ENCODE measurements at places on chromosomes 7 and 10.

- DNase-seq: no peak
- no peaks in the 10 kb centered on the region for H3K36me3 ChIP-seq
- no peak overlapping the region for H3K27ac ChIP-seq
- H3K4me1 ChIP-seq: no peaks in the 10 kb centered on the region
- H3K4me3 ChIP-seq: no peak overlapping the region
Observed at GRCh38 chr10:77844713-77845445, 81.7 kb downstream of the DLG5 start.

DNA sequence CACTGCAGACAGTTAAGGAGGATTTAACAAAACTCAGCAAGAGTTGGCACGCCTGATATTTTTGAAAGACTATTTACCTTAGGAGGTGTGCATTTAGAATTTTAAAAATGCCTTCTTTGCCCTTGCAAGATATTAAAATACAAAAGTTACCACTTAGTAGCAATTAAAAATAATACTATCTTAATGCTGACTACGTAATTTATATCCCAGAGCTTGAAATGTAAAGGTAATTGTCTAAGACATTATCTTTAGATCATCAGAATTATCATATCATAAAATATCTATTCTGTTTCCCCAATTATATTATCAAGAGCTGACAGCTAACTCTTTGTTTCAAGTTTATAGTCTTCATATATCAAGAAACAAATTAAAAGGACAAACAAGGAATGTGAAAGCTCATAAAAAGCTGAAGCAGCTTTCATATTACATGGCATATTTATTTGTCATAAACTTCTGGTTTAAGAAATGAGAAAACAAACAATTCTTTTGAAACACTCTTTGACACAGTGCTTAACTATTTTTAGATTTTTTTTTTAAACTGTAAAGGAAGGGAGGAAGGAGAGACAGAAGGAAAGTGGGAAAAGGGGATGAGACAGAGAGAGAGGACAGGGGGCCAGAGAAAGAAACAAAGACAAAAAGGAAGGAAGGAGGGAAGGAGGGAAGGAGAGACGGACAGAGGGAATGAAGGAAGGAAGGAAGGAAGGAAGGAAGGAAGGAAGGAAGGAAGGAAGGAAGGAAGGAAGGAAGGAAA, 73.5 kb downstream of the RTKN2 start:
- no peak overlapping the region for H3K4me3 ChIP-seq
- H3K4me1 ChIP-seq: no peaks in the 10 kb centered on the region
- H3K36me3 ChIP-seq: no peaks in the 10 kb centered on the region
- H3K27ac ChIP-seq: no peak overlapping the region
- no peaks in the 10 kb centered on the region for H3K27me3 ChIP-seq
- no peak for DNase-seq

DNA sequence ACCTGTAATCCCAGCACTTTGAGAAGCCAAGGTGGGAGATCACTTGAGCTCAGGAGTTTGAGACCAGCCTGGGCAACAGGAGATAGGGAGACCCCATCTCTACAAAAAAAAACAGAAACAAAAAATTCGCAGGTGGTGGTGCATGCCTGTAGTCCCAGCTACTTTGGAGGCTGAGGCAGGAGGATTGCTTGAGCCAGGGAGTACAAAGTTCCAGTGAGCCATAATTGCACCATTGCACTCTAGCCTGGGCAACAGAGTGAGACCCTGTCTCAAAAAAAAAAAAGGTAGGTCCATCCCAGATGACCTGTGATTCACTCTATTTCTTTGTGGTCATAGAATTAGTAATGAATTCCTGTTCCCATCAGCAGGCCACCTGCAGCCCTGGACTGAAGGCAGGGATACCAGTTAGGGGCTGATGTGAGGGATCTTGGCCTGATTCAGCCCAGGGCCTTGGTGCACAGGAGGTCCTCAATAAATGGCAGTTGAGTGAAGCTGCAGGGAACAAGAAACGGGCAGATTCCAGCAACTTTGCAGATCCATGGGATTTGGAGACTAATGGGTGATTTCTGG, at the start of gene MYH16:
MYH16 (plus strand) TSS at position 364 of the 570 bp plus-strand sequence.
- no peaks in the 10 kb centered on the region for H3K36me3 ChIP-seq
- H3K27me3 ChIP-seq: no peaks in the 10 kb centered on the region
- no peak within 1 kb of the TSS for H3K27ac ChIP-seq
- no peak for DNase-seq
- no peaks in the 10 kb centered on the region for H3K4me1 ChIP-seq
- H3K4me3 ChIP-seq: no peak within 1 kb of the TSS

DNA sequence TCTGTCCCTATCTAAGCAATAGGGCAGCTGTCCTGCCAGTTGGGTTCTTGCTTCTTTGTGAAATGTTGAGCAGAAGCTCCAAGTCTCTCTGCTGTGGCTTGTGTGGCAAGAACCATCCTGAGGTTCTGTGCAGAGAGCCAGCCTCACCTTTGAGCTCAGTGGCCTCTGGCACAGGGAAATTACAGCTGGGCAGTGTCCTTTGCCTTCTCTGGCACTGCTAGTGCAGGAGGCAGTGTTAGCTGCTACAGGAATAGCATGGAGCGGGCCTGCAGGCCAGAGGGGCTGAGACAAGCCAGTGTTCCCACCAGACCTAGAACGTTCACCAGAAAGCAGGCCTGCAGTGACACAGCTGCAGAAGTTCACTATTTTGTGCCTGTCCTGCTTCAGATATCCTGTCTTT, 1.8 kb downstream of the PRXL2A start:
- H3K27ac ChIP-seq: peak overlapping the region; percentile 48
- H3K27me3 ChIP-seq: no peaks in the 10 kb centered on the region
- peaks cover 9% of the 10 kb centered on the region for H3K4me1 ChIP-seq
- no peak overlapping the region for H3K4me3 ChIP-seq
- DNase-seq: peak; percentile 61
- H3K36me3 ChIP-seq: no peaks in the 10 kb centered on the region

DNA sequence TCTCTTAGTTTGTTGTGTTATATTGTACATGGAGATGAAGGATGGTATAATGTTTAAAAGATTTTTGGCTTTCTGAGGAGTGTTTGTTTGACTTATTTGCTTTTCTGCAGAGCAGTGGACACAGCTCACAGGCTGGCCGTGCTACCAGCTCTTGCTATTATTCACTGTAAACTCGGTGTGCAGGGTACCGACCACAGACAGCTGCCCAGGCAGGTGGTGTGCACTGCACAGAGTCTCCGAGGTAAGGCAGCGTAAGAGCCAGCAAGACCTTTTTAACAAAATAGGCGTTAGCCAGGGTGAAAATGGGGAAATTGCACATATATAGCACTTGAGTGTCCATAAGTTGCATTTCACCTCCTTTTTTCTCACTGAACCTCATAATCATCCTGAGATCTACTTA, 438.0 kb downstream of the CNTNAP2 start:
- H3K27me3 ChIP-seq: no peaks in the 10 kb centered on the region
- H3K27ac ChIP-seq: no peak overlapping the region
- no peaks in the 10 kb centered on the region for H3K4me1 ChIP-seq
- DNase-seq: no peak
- H3K36me3 ChIP-seq: no peaks in the 10 kb centered on the region

DNA sequence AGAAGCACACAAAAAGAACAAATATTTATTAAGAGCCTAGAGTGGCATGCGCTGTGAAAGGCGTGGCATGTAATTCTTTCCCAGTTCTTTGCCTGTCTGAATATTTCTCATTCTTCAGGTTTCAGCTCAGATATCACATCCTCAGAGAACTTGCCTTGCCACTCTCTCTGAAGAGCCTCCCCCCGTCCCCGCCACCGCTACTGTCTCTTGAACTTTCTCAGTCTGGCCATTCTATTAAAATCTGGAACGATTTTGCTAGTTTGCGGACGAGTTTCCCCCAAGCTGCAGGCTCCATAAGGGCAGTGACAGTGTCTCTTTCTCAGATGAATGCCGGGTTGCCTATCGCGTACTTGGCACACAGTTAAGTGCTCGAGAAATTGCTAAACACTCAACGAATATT, 787 bp upstream of the PLEKHA1 start:
- DNase-seq: no peak
- no peaks in the 10 kb centered on the region for H3K36me3 ChIP-seq
- H3K4me3 ChIP-seq: peak overlapping the region; percentile 84
- H3K27ac ChIP-seq: peak overlapping the region; percentile 79

DNA sequence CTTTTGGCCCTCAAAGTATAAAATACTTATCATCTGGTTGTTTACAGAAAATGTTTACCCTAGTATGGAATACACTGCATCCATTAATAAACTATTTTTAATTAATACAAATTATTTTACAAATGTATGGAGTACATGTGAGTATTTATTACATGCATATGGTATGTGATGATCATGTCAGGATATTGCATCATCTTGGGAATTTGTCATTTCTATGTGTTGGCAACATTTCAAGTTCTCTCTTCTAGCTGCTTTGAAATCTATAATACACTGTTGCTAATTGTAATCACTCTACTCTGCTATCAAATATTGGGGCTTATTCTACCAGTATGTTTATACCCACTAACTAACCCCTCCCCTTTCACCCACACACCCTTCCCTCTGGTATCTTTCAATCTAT, 103.9 kb upstream of the THSD7A start:
- H3K4me1 ChIP-seq: no peaks in the 10 kb centered on the region
- no peak overlapping the region for H3K4me3 ChIP-seq
- no peak overlapping the region for H3K27ac ChIP-seq
- H3K27me3 ChIP-seq: no peaks in the 10 kb centered on the region

DNA sequence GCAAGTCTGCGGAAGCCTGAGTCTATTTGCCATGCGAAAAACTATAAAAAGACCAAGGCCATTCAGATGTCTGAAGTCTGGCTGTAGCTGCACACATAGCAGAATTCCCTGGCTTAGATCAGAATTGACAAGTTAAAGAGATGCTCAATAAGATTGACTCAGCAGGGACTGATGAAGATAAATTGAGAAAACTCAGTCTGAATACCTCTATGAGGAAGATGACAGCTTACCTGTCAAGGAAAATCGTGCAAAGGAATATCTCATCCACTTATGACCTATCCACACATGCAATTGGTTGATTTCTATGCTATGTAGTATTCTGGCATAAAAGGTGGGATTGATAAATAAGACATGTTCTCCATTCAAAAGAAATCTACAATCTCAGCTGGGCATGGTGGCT, 288.6 kb downstream of the BAMBI start:
- no peak overlapping the region for H3K4me3 ChIP-seq
- H3K27me3 ChIP-seq: no peaks in the 10 kb centered on the region
- no peaks in the 10 kb centered on the region for H3K36me3 ChIP-seq
- no peaks in the 10 kb centered on the region for H3K4me1 ChIP-seq
- DNase-seq: no peak

DNA sequence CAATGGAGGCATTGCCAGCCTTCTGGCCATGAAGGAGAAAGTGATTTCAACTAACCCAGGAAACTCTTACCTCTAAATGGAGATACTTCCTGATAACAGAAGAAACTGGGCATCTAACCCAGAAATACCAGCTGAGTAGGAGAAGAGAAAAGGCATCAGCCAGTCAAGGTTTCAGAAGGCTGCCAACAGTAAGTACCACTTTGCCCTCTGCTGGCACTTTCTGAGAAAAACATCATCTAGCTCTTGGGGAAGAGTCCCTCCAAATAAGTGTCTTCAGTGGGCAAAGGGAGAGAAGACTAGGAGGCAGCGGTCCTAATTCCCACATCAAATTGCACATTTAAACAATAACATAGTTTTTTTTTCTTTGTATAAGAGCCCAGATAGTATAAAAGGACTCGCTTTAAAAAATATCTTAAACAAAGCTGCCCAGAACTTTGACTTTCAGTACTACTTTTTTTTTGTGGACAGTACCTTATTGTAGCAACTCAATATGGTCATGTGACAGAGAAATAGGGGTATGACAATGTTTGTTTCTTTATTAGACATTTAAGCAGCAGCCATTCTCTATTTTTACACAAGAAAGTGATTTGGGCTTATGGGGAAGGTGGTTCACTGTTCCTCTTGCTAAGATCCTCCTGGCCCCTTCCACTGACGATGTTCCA, 157.3 kb downstream of the CTTNBP2 start:
- no peaks in the 10 kb centered on the region for H3K27me3 ChIP-seq
- no peak overlapping the region for H3K4me3 ChIP-seq
- H3K27ac ChIP-seq: no peak overlapping the region

GRCh38 chr10:3438606-3439005, 266.0 kb upstream of the PITRM1 start:
- H3K27me3 ChIP-seq: no peaks in the 10 kb centered on the region
- H3K4me1 ChIP-seq: no peaks in the 10 kb centered on the region
- no peaks in the 10 kb centered on the region for H3K36me3 ChIP-seq
- no peak overlapping the region for H3K4me3 ChIP-seq
- DNase-seq: no peak
- H3K27ac ChIP-seq: no peak overlapping the region

DNA sequence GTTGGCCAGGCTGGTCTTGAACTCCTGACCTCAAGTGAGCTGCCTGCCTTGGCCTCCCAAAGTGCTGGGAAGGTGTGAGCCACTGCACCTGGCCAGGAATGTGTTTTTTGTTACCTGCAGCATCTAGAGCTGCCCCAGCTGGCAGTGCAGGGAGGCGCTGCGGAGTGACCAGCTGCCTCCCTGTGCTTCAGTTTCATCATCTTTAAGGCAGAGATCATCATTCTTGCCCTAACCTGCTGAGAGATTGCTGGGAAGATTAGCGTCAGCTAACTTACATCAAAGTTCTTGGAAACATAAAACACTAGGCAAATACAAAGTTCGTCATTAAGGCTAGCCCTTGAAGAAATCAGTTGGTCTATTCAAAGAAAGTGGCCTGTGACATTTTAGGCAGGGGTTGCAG, 2.3 kb downstream of the ZNF282 start:
- H3K4me1 ChIP-seq: peaks cover 13% of the 10 kb centered on the region
- peaks cover 45% of the 10 kb centered on the region for H3K36me3 ChIP-seq
- H3K27me3 ChIP-seq: no peaks in the 10 kb centered on the region
- no peak overlapping the region for H3K27ac ChIP-seq
- H3K4me3 ChIP-seq: no peak overlapping the region

DNA sequence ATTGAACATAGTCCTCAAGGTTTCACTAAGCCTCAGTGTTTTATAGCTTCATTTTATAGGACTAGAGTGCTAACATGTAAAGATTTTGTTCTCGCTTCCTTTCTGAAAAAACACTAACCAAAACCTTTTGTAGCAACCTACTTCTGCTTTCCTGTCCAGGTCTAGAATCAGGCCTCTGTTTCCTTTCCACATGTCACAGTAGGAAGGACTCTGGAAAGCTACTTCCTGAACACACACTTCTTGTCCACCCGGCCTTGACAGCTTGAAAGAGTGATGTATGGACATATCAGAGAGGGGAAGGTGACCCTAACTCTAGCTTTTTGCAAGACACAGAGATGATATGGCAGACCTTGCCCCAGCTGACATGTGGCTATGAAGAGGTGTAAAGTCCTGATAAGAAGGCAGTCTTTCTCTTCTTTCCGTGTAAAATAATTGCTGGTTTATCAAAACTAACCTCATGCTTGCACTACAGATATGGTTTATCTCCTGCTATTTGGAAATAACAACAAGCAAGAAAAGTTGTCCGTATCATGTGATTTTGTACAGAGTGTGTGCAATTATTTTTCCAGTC, 175.4 kb downstream of the SKAP2 start:
- no peaks in the 10 kb centered on the region for H3K36me3 ChIP-seq
- H3K27me3 ChIP-seq: no peaks in the 10 kb centered on the region
- H3K4me1 ChIP-seq: no peaks in the 10 kb centered on the region
- no peak overlapping the region for H3K27ac ChIP-seq
- no peak overlapping the region for H3K4me3 ChIP-seq
